CD14-positive monocyte (primary cell): ENCODE measurements at places on chromosomes 4 and X.

GRCh38 chrX:63720293-63720692 is 64.7 kb downstream of the ARHGEF9 start:
- no peak for DNase-seq

DNA sequence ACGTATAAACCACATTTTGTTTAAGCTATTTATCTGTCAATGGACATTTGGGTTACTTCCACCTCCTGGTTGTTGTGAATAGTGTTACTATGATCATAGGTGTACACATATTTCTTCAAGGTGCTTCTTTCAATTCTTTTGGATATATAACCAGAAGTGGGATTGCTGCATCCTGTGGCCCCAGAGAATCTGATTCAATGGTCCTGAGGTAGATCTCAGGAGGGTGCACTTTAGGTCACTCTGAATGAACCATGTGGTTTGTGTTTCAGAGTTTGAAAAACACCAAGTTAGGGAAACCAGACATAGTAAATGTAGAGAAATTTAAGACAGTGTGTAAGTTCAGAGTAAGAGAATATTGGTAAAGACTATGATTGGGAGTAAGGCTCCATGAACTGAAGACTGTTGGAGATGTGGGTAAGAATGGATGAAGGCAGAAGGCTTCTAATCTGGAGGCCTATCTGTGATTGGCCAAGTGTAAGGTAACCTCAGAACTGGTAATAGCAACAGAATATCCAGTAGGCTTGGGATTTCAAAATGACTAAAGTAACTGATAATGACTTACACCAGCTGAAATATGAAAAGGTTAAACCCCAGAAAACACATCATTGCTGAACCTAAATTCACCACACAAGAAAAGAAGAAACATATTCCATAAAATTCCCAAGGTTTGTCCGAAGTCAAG is 236.9 kb downstream of the CAMK2D start:
- DNase-seq: no peak

DNA sequence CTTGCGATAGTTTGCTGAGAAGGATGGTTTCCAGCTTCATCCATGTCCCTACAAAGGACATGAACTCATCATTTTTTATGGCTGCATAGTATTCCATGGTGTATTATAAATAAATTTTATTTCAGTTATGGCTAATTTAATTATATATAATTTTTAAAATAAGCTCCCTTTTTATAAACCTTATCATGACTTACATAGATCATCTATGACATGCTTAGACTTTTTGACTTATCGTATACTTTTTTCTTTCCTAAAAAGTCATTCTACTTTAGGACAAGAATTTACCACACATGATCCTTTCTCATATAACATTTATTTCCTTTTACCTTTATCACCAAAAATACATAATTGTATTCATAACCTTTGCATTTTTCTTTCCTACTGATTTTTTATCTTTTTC is 376.5 kb downstream of the CCSER1 start:
- DNase-seq: no peak

GRCh38 chr4:15186806-15187205 is 184.5 kb downstream of the CPEB2 start:
- no peak for DNase-seq

- DNase-seq: no peak
Measured at GRCh38 chrX:23626651-23627050, 40.6 kb upstream of the PRDX4 start.

GRCh38 chr4:133263104-133263503 is 114.0 kb downstream of the PCDH10 start:
- no peak for DNase-seq

GRCh38 chr4:36549252-36549651 is 267.8 kb downstream of the DTHD1 start:
- DNase-seq: no peak

DNA sequence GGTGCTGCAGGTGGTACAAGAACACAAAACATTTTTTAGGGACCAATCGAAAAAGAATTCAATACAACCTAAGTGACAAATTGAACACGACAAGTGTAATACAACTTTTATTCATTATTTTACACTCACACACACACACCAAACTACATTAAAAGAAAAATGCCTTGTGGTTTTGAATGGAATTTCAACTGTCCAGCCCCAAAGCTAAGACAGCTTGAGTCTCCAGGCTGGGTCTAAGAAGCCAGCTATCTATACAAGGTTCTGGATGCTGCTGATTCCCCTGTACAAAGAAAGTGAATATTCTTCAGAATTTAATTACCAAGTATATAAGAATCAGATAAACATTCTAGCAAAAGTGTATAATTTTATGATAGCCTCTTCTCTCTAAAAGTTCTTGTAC is 118.2 kb downstream of the PPP3CA start:
- no peak for DNase-seq

DNA sequence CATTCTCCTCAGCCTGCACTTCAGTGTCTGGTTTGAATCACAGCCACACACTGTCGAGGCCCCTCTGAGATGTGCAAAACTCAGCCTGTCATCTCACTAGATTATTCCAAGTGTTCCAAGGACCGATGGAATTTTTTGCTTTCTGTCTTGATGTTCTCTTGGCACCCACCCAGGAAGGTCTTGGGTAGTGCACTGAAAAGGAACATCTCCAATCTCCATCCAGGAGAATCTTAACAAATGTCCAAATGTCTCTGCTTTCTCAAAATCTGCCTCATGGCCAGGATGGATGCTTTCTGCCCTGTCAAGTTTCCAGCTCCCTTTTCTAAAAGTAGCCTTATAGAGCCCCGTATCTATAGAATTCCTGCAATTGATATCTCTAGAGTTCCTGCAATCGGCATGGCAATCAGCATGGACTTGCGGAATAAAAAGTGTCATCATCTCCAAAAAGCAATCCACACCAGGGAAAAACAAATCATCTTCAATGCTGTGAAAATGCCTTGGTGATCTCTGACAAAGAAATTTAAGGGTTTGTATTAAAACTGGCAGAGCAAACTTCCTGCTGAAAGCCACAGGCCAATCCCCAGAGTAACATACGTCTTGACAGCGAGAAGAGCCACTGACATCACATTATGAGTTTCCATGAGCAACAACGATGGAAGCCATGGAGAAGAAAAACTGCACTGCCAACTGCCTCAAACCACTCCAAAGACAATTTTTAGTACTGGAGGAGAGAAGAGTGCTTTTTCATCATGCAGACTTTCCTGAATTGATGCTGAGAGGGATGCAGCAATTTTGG is 215.3 kb upstream of the FAM9B start:
- DNase-seq: no peak

GRCh38 chr4:95742872-95743271 is 97.0 kb upstream of the PDHA2 start:
- DNase-seq: no peak

DNA sequence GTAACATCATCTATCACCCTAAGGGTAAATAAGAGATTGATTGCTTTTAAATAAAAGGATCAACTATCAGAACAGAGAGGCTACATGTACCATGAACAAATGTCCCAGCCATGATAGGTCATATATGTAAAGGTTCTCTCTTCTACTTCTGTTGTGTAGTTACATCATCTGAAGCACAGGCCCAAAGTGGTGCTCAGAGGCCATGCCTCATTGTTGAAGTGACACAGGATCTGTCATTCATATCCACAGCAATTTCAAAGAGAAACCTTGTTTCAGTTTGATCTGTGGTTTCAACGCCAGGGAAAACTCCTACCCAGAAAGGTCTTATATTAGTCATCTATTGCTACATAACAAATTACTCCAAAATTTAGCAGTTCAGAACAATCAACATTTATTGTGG is 269.2 kb upstream of the MAOA start:
- DNase-seq: no peak

- no peak for DNase-seq
Measured at GRCh38 chr4:4685810-4686795, 144.3 kb upstream of the STX18 start.

GRCh38 chr4:85132570-85132969 is 166.1 kb upstream of the WDFY3 start:
- DNase-seq: no peak

DNA sequence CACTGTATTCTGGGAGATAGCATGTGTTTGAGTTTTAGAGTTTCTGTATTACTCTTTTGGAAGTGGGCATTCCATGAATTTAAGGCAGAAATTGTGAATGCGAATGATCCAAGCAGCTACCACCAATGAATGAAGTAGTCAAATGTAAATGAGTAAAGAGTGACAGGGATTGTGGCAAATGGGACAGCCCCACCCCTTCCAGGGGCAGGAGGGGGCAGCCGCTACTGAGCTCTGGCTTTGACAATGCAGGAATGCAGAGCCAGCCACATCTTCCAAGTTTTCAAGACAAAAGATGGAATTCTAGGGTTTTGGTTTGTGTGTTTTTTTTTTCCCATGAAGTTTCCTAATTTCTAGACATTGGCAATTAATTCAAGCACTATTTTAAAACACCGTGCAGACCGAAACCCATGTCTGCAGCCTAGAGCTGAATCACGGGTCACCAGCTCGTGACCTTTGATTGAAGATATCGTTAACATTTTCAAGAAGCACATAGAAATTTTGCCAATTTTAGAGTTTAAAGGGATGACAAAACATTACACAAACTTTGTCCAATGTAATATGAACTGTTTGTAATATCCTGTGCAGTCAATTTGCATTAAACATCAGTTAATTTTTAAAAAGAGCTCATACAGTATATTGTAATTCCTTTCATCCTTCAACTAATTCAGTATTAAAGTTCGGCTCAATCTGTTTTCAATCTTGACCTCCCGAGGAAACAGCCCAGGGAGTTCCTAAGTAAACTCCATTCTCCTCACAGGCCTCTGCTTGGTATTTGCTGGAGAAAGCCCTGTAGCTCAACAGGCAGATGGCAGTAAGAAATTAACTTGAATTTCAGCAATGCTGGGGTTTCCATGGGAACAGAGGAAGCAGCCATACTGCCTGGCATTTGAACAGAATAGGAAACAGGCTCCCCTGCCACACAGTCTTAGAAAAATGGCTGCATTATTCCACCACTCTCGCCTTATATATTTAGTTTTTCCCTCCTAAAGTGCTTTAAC is 83.4 kb downstream of the UCHL1 start:
- DNase-seq: no peak

DNA sequence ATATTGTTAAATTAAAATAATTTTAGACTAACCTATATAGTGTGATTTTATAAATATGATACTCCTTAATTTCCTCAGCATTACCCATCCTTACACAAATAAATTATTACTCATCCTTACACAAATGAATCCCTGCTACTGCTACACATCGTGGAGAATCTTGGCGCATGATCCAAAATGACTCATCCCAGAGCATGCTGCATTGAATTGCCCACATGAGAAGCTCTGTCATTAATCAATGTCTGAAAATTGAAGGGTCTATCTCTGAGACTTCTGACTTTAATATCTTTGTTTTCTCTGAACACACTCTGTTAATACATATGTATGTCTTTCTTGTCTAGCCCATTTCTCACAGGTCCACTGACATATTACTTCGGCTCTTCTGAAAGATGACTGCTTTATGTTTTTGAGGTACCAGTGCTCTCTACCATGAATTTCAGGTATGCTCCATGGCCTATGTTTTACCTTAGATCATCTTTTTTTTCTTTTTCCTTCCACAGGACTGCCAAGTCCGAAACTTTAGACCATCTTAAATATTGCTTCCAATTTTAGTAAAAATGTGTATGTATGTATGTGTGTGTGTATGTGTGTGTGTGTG is 15.7 kb upstream of the DUSP21 start:
- no peak for DNase-seq

DNA sequence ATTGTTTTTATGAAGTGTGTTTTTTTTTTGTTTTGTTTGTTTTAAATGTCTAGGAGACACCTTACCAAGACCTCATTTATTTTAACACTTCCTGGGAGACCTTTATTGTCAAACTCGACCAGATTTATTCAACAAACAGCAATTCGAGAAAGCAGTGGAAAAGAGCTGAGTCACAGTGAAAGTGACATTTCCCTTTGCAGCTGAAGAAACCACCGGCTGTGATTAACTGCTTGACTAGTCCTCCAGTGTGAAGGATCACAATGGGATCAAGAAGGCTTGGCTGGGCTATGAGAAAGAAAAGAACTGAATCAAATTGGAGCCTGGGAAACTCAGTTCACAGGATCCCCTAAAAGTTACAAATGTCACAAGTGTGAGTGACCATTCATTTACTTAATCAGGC is 11.9 kb upstream of the ADH7 start:
- peak; percentile 11 for DNase-seq

- DNase-seq: no peak
Measured at GRCh38 chr4:73223258-73223650, 35.3 kb downstream of the ANKRD17 start.

GRCh38 chr4:105994841-105995501 is 99.7 kb downstream of the NPNT start:
- no peak for DNase-seq

DNA sequence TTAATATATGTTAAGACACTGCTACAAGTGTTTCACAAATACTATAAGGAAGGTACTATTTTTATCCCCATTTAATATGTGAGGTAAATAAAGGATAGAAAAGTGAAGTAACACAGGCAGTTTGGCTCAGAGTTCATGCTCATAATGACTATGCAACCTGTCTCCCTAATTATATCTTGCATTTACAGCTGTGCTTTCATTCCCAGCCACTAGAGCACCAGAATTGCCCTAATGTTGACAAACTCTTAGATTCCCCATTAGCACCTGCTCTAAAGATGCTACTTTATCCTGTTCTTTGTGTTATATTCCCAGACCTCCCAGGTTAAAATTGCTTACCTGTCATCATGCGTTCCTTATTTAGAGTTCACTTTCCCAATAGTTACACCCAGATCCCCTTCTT is 833.6 kb downstream of the CCSER1 start:
- no peak for DNase-seq

DNA sequence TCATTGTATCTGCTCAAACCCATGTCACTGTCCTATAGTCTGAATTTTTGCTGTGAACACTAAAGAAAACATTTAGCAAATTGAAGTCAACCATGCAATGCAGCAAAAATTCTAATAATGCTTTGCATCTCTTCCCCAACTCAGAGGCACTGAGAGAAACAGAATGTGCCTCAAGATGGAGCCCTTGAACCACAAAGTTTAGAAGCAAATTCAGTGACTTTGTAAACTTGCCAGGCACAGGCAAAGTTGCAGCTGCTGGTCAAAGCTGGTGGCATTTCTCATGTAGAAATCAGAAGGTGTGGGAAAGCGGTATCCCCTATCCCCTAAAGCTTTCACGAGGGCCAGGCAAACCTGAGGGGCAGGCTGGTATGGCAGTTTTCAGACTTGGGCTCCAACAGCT is 121.7 kb upstream of the DIPK2B start:
- DNase-seq: no peak

DNA sequence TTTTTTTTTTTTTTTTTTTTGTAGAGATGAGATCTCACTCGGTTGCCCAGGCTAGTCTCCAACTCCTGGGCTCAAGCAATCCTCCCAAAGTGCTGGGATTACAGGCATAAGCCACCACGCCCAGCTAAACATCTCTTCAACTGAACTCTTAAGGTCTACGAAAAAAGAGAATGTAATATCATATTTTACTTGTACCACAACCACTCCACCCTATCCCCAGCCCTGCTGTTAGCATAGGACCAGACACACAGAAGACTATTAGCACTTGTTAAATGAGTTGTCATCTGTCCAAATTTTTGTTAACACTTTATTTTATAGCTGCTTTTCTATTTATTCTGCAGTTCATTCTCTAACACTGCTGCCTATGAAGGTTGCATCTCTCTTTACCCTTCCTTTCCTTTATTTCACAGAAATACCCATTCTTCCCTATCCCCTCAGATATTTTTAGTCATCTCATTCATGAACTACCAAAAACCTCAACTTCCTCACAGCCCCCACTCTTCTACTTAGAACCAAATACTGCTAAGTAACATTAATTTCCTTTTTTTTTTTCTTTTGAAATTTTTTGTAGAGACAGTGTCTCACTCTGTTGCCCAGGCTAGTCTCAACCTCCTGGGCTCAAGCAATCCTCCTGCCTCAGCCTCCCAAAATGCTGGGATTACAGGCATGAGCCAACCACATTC is 10.1 kb downstream of the SNX12 start:
- DNase-seq: peak; percentile 16
